HFFc6 (cell line): ENCODE measurements at places on chromosomes 3 and 15.

DNA sequence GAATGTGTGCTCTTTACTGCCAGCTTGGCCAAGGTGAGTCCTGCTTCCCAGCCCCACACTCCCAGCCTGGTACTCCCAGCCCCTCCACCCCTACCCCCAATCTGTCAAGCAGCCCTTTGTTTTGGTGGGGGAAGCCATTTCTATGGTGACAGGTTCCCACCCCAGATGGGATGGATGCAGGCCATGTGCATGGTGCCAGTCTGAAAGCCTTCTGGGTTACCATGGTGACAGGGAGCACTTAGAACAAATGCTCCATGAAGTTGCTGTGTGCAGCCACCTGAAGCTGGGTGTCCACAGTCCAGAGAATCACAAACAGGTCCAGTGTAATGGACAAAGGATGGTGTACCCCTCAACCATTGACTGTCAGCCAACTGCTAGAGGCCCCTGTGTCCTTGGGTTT, 19.1 kb upstream of the VILL start:
- no peak for DNase-seq

DNA sequence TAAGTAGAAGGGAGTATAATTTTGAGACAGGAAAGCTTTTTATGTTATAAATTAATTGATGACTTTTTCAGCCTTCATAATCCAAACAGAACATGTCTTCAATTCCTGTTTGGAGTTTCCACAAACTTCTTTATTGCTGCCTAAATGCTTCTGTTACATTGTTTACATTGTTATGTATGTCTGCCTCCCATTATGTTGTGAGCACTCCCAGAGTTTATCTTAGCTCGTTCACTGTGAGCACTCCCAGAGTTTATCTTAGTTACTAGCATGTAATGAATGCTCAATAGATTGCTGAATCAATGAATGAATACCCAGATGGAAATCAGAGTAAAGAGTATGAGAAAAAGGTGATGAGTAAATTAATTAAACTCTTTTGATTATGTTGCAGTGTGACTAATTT, 1178.0 kb downstream of the ROBO1 start:
- DNase-seq: no peak

DNA sequence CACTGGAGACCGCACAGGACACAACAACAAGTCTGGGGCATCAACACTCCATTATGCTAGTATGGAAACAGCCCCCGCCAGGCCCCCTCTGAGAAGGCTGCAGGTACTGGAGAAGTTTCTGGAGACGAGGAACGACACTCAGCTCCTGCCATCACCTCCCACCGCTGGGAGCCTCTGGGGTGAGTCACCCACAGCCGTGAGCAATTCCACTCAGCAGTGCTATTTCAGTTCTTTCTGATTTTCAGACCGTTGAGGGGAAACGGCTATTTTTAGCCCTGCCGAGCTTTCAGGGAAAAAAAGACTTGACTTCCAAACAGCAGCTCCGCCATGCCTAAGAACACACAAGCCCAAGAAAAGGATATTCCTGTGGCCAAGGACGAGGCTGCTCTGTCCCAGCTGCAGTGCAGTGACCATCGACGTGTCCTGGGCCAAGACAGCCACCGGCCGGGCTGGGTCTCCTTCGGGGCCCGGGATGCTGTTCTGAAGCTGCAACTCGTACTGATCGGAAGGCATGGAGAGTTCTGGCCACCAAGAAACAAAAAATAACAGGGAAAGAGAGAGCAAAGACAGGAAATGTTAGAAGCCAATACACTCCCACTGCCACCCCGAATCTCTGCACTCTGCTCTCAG, 40.8 kb downstream of the NUP210 start:
- DNase-seq: peak; percentile 85

- DNase-seq: peak; percentile 37
Measured at GRCh38 chr15:42092398-42093318, 1.7 kb downstream of the PLA2G4D start.

- no peak for DNase-seq
Measured at GRCh38 chr3:12768579-12769527, 9.8 kb upstream of the TMEM40 start.

DNA sequence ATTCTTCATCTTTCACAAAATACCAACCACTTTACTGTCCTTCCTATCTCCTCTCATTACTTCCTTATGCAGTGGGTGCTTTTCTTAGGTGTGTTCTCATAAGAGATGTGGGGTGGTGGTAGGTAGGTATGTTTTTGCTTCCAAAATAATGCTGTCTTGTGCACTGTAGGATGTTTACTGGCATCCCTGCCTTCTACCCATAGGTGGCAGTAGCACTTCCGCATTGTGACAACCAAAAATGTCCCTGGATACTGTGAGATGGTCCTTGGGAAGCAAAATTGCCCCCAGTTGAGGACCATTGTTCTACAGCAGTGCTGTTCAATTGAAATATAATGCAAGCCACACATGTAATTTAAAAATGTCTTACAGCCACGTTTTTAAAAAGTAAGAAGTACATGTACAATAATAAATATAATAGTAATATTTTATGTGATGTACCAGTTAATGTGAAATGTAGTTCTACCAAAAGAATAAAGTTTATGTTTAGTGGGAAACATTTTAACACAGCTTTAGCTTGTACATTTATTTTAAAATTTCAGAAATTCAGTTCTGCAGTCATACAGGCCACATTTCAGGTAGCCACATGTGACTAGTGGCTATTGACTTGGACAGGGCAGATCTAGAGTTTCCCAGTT, 75.2 kb downstream of the NEO1 start:
- no peak for DNase-seq

- no peak for DNase-seq
Measured at GRCh38 chr3:55571913-55572312, 84.8 kb upstream of the WNT5A start.

DNA sequence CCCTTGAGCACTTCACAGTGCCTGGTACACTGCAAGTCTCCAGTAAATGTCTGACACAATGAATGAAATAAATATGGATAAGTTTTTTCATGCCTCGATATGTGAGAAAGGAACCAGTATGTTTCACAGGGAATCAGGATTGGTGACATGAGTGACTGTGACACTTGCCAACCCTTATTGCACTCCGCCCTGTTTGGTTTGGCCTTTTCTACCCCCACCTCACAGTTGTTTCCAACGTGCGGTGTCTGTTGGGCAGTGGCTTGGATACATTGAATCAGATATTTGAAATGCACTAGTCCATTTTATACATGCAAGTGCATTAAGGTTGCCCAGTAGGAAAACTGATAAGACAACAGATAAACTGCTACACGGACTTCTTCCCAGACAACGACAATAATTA, 2.0 kb downstream of the NPHP3 start:
- no peak for DNase-seq

DNA sequence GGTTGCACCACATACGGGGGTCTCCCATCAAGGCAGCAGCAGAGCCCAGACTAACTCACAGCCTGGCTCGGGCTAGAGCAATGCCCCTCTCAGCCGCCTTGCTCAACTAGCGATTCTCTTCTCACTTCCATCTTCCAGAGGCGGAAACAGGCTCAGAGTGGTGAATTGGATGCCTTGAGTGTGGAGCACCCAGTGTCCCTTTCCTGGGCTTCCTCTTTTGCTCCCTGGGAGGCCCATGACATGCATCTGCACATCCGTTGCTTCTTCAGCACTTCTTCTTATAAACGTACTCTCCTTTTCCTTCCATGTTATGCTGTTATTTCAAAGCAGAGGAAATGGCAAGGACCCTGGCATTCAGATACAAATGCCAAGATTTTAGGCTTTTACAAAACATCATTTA, 2.1 kb upstream of the IQSEC1 start:
- no peak for DNase-seq

DNA sequence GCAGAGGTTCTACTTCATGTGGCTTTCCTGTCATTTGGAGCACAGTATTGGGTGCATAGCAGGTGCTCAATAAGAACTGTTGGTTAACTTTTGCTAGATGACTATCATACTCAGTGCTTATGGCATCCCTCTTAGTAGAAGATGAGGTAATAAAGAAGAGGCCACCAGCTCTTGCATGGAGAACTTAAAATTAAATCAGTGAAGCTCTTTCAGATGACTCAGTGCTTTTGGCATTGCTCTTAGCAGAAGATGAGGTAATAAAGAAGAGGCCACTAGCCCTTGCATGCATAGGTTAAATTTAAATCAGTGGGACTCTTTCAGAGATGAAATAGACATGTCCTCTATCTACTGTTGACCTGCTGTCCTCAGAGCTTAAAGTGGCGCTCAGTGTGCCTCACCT, 109.4 kb upstream of the FGF7 start:
- DNase-seq: peak; percentile 82

GRCh38 chr3:9098716-9099675, 135.7 kb upstream of the RAD18 start:
- no peak for DNase-seq

DNA sequence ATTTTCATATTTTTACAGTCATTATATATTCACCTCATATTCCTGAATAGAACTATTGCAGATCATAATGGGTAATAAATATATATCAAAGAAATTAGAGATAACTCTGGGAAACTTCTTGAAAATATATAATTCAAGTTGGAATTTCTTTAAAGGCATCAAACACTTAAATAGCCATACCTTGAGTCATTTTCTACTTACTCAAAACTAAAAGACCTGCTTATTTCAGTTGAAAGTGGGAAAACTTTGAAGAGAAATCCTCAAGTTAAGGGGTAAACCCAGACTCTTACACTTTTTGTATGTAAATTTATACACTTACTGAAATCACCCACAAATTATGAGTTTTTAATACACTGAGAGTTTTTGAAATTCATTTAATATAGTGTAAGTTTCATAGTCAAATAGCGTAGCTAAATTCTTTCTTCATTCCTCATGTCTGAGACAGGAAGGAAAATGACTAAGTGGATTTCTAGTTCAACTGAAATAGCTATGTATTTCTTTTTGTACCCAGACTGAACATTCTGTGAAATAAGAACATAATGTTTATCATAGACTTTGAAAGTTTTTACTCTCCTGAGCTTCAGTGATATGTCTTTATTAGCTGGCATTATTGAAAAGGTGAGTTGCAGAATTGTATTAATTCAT, 4.6 kb upstream of the ALCAM start:
- peak; percentile 67 for DNase-seq

GRCh38 chr3:150177673-150178381, 207.1 kb upstream of the PFN2 start:
- DNase-seq: peak; percentile 84

DNA sequence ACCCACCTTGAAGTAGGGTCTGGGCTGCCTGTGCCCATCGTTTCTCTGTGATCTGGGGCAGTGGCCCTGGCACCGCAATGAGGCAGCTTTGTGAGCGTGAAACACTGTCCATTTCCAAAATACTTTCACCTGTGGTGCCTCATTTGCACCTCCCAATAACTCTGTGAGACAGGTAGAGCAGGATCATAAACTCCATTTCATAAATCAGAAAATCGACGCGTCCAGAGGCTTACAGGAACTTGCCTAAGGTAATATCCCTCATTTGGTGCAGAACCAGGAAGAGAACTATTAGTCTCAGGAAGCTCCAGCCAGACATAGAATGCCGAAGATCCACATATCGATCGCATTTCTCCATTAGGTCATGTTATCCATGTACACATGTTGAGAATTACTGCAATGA, 38.2 kb upstream of the SEMA4B start:
- no peak for DNase-seq

DNA sequence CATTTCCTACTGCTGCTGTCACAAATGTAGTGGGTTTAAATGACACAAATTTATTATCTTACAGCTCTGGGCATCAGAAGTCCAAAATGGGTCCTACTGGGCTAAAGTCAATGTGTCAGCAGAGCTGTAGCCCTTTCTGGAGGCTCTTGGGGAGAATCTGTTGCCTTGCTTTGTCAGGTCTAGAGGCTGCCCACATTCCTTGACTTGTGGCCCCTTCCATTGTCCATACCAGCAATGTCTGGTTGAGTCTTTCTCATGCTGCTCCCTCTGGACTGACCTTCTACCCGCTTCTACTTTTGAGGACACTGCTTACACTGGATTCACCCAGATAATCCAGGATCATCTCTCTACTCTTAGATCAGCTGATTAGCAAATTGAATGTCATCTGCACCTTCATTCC, 3.0 kb downstream of the IL12A start:
- DNase-seq: no peak

DNA sequence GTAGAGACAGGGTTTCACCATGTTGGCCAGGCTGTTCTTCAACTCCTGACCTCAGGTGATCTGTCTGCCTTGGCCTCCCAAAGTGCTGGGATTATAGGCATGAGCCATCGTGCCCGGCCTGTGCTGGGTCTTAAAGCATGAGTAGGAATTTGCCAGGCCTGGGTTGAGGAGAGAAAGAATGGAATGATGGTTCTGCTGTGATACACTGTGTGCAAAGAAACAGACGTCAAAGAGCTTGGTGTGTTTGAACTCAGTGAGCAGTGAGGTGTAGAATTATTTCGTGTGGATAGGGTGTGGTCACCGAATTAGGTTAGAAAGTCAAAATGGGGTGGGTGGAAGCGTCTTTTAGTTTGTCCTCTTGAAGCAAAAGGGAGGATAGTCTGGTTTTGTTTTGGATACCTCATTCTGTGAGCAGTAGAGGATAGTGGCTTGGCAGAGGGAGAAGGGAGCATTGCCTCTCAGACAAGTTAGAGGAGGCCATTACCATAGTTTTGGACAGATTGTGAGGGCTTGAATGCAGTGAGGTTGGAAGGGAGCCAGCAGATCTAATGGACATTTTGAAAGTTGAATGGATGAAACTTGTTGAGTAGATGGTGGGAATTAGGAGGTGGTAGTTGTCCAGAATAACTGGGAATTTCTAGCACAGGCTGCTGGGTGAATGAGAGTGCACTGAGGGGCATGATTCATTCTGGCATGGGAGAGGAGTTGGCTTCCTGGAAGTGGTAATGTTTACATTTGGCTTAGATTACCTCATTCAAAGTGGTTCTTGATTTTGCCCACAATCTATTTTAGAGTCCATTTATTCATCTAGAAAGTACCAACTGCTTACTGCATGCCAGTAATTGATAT, 27.2 kb downstream of the AKAP13 start:
- peak; percentile 84 for DNase-seq

GRCh38 chr3:48437812-48438211, 2.1 kb downstream of the CCDC51 start:
- no peak for DNase-seq

GRCh38 chr15:73914145-73914544, 12.1 kb upstream of the LOXL1 start:
- no peak for DNase-seq

DNA sequence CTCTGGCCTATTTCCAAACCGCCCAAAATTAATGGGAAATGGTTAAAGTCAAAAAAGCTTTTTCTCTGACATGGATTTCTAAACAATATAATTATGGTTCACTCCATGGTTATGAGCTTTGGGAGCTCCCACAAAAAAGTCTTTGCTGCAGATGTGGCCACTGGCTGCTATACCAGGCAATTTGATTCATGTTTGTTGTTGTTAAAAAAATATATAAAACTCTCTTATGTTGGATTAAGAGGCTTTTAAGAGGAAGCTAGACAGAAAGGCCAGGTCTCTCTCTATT, 258.6 kb downstream of the TIGIT start:
- DNase-seq: no peak

GRCh38 chr3:64179860-64180259, 45.4 kb downstream of the PRICKLE2 start:
- peak; percentile 52 for DNase-seq

DNA sequence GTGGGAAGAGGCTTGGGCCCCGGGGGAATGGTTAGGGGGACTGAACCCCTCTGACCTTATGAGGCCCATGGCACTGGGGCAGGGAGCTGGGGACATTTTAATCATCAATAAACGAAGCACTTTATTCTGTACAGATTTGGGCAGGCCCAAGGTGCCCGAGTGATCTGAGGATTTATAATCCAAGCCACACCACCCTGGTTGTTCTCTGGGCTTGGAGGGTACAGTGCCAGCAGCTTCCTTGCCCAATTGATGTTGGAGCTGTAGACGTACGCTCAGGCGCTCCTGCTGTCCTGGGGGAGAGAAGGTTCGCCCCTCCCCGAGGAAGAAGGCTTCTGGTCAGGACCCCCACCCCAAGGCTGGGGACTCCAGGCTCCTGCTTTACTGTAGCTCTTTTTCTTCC, 12.5 kb downstream of the ZBTB47 start:
- DNase-seq: no peak
